ENCODE measurements at places on chromosomes 4 and X.

GRCh38 chrX:94058728-94059382, 384.8 kb downstream of the FAM133A start:
- peak; percentile 14 for DNase-seq

DNA sequence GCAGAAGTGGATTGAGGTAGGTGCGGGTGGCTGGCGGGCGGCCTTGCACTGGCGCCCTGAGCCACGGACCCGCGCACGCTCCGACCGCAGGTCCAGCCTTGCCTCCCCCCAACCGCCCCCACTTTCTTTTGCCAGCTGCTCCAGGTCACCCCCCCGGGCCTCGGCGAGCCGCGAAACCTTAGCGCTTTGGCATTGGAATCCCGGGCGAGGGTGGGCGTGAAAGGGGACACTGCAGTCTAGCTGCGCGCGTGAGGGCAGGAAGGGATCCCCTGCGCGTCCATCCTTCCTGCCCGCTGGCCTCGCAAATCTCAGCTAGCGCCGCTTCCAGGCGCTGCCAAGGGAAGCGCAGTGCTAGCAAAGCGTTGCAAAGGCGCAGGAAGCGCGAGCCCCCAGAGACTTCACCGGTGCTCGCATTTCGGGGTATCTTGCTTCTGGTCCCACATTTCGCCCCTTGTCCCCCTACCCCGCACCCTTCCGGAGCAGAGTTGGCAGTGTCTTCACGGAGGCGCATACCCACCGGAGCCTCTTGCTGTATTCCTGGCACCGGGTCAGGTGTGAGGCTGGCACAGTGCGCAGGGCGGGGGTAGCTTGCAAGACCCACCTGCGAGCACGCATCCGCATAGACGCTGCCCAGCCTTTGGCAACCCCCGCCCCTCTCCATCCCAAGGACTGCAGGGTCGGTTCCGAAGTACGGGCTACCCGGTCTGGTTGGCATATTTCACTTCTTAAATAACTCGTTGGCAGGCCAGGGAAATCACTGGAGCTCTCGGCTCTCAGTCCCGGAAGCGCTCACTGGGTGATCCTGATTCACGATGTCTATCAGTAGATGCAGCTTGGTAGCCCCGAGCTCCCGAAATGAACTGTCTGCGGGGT, 104.4 kb downstream of the UCHL1 start:
- peak; percentile 66 for DNase-seq

- no peak for DNase-seq
Measured at GRCh38 chr4:152424977-152425376, 110.9 kb downstream of the FBXW7 start.

GRCh38 chrX:115911967-115912366, 258.6 kb upstream of the AGTR2 start:
- DNase-seq = no peak

DNA sequence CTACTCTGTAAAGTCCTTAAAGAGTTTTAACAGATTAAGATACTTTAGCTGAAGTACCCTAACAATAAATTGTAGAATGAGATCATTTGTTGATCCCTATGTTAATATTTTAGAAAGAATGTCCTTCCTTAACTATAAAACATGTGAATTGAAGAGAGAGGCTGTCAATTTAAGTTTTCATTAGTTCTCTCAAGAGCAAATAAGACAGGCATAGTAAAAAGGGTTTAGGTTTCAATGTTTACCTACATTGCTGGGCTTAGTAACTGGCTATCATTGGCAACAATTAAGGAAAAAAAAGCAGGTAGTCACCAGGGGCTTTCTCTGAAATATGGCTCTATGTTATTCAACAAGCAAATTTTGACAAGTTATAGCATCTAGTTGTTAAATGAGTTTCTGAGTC, 91.5 kb downstream of the ATRX start:
- DNase-seq = no peak

GRCh38 chr4:135371137-135371536, 1169.5 kb upstream of the PABPC4L start:
- DNase-seq = no peak

DNA sequence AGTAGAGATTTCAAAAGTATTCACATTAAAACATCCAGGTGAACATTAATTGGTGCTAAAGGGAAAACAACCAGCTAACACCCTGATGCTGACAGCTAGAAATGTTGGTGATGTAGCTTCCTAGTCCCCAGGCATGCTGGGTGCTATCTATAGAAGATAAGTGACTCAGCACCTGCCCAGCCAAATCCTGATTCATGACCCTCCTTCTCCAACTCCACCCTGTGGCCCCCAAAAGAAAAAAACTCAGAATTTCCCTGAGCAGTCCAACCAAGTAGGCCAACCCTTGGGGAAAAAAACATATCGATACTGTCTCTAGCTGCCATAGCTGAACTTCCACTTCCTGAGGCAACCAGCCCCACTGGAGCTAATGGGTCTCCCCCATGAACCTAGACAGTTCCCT, 197.6 kb upstream of the KLF3 start:
- DNase-seq = no peak

GRCh38 chrX:630612-631496, at the start of gene SHOX:
Gene SHOX, plus strand, starts transcription at chrX:630791. Its CDS starts 107 bp downstream, at chrX:630898.
- no peak for DNase-seq

Measured in NCI-H524 (cell line).